ENCODE measurements at places on chromosomes 13 and 19.
A peak's percentile ranks its signal among the peaks of the same experiment; 100 is the strongest.

DNA sequence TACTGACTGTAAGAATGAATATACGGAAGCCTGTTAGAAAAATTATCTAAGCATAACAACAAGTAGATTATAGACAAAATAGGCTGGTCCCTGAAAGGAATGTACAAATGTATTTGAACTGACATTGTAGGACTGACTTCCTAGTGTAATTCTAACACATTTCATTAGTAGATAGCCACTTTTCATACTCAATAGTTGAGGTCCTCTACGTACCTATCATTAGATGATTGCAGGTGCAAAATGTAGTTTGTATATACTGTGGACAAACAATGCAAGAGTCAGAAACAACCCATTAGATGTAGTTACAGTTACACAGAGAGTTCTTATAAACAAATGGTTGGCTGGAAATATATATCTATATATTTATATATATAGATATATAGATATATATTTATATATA, 402.3 kb upstream of the SLITRK6 start:
- DNase-seq: no peak

DNA sequence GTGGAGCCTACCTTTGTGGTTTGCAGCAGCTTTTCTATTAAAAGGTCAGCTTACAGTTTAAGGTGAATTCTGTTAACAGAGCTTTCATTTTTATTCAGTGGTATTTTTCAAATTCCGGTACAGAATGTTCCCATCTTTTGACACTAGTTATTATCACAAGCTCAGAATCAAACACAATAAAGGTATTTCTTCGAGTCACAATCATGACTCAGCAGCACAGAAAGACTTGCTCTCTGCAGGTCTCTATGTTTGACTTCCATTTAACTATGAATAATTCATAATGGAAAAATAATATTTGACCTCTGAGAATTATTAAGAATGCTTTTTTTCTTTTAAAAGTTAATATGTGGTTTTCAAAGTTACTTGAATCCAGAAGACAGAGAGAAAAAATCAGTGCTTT, 28.2 kb downstream of the DACH1 start:
- DNase-seq: no peak

GRCh38 chr13:67120872-67121531, 109.1 kb downstream of the PCDH9 start:
- no peak for DNase-seq

GRCh38 chr19:50695251-50696093, 24.1 kb downstream of the SHANK1 start:
- DNase-seq: peak; percentile 49

DNA sequence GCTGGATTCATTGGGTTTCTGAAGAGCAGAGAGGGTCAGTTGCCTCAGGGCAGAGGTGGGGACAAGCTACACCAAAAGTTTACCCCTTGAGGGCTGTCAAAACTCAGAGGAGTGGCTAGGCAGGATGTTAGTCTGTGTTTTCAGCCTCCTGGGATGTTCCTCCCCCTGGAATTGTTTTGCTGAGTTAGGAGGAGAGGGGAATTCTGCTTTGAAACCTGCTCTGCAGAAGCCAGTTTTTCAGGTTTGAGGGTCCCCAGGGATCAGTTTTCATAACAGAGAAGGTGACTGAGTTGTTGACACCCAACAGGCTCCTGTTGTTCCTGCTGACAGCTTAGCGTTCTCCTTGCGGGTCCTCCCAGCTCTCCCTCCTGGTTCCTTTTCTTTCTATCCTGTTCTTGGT, 121.9 kb upstream of the TMTC4 start:
- no peak for DNase-seq

DNA sequence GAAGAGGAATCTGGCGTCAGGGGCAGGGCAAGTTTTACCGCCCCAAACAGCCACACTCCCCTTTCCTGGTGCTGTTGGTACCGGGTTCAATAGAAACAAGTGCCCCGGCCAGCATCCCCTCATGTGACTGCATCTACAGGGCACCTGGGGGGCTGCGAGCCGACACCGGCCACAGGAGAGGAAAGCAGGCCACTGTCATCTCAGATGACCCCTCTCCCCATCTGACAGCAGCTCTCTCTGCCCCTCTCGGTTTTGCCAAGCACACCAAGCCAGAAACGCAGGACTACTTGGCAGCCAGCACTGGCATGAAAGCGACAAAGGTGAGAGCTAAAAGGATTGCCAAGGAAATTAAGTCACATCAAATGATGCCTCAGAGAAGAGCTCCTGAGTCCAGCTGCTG, 37.1 kb downstream of the MLLT1 start:
- DNase-seq: no peak
